Daoy (cell line): ENCODE measurements at places on chromosomes 5 and 9. TPM values are rescaled to one million over a fixed set of nuclear protein-coding genes. Genes with fewer than 3 reads are reported as not detected.

GRCh38 chr9:127846443-127847177, 7.8 kb downstream of the ENG start:
- no peak for DNase-seq

DNA sequence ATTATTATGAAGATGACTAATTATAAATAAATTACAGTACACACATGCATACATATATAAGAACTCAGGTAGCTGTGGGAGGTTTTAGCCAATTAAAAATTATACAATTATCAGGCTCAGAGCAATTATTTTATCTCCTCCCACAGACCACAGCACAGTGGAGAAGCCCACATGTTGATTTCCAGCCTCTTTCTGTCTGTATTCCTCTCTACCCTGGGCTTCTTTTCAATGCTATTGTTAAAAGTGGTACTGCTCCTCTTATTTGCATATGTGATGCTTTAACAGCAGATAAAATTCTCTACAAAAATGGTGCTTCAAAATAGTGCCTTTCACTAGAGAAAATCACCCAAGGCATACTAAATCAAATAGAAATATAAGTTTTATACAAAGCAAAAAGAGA, 218.7 kb downstream of the NFIB start:
- no peak for DNase-seq

GRCh38 chr9:9631284-9631683, 981.5 kb downstream of the PTPRD start:
- DNase-seq = no peak

DNA sequence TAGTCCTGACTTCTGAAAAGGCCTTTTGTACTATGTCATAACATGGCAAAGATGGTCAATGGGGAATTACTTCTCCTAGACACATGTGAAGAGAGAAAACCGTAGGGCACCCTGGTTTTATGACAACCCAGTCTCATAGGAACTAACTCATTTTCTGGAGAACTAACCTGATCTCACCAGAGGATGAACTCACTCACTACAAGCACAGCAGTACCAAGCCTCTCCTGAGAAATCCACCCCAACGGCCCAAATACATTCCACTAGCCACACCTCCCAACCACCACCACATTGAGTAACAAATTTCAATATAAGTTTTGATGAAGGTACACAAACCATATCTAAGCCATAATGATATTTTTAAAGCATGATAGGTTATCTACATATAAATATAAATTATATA, 909.3 kb upstream of the CDH10 start:
- no peak for DNase-seq

GRCh38 chr5:118808441-118808840, 179.9 kb downstream of the DTWD2 start:
- DNase-seq = no peak

DNA sequence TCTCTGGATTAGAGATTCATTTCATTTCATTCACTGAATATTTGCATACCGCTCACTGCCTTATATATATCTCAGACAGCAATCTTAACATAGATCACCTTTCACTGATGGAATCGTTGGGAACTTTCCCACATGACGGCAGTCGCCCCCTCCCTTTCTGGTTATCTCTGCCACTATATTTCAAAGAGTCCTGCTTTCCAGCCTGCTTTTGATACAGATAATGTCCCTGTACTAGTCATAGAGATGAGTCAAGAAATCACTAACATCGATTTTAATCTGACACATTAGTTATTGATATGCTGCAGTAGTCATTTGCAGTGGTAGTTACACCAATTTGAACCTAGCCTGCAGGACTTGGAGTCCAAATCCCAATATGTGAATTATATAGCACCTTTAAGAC, 8.5 kb downstream of the ARSK start:
- DNase-seq = no peak

Gene SKIC3
- total RNA-seq = 62.5 and 71.6 TPM in 2 replicates

Gene MLANA
- total RNA-seq = not detected in 2 replicates

Gene PFN3
- total RNA-seq = not detected in 2 replicates

Gene ZNF883
- total RNA-seq = 5.3 and 6.5 TPM in 2 replicates

Gene HAPLN1
- 24.4 and 28.5 TPM in 2 replicates for total RNA-seq
